ENCODE measurements at places on chromosomes 11 and 22. TPM values are rescaled to one million over a fixed set of nuclear protein-coding genes. Genes with fewer than 3 reads are reported as not detected.

The CNGA4 gene
- polyA plus RNA-seq = not detected

The GDPD5 gene
- 5.6 TPM for polyA plus RNA-seq

The TH gene
- polyA plus RNA-seq = not detected

The SPI1 gene
- polyA plus RNA-seq = not detected

DNA sequence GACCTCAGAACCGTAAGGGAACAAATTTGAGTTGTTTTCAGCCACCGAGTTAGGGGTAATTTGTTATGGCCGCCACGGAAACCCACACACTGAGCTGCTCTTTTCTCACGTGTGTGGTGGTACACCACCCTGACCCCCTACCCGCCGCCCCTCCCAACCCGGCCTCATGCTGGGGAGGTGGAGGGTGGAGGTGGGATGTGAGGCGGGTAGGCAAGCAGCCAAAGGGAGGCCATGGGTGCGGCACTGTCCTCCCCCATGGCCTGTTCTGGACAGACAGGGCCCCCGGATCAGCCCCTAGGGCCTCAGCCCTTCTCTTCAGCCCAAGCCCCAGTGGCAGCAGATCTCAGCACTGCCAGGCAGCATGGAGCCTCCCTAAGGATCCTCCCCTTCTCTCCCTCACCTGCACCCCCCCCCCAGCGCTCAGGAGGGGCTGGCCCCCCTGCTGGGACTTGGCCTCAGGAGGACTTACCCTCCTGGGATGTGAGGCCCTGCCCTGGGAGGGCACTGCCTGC, 7.9 kb downstream of the PRR5 start:
- peaks cover 10% of the 10 kb centered on the region for H3K4me1 ChIP-seq
- H3K4me3 ChIP-seq = no peak overlapping the region
- H3K27ac ChIP-seq = no peak overlapping the region
- no peaks in the 10 kb centered on the region for H3K27me3 ChIP-seq

Data from GM23248 (cell line).